NCI-H2107 (cell line): ENCODE measurements at places on chromosomes 5 and 9.

DNA sequence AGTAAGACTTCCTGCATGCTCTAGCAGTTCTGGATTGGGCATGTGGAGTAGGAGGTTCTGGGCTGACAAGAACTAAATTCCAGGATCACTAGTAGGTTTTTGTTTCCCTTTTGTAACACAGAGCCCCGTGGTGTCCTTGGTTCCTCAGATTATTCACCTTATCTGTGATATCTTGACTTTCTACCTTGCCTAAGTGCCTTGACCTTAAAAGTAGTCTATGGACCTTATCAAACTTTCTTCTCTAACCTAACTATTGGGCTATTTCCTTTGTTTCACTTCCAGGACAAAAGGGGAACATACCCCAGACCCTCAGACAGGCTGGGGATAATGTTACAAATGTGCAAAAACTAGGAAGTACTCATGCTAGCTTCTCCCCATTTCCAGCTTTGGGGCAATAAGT, 595.3 kb downstream of the PSAT1 start:
- DNase-seq, result no peak

GRCh38 chr9:21559402-21560280, 77.5 kb upstream of the IFNE start:
- no peak for DNase-seq

- no peak for DNase-seq
Measured at GRCh38 chr9:37969130-37969529, 65.2 kb upstream of the SLC25A51 start.

DNA sequence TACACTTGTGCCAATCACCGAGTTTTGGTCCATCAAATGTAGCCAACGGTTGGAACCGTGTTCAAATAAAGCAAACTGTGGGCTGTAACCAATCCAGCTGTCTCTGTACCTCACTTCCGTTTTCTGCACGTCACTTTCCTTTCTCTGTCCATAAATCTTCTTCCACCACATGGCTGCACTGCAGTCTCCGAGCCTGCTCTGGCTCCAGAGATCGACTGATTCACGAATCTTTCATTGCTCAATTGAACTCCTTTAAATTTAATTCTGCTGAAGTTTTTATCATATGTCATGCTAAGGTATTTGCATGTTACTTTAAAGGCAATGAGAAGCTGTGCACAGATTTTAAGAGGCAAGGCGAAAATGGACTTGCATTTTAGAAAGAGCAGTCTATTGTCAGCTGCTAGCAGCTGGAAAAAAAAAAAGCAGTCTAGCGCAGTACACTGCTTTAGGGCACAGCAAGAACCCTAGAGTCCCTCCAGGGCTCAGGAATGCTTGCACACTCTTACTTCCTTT, 13.2 kb downstream of the TTC39B start:
- DNase-seq, result no peak
